ENCODE measurements at places on chromosomes 16 and 17.

GRCh38 chr16:53632526-53632925, 71.1 kb downstream of the RPGRIP1L start:
- no peak for DNase-seq

DNA sequence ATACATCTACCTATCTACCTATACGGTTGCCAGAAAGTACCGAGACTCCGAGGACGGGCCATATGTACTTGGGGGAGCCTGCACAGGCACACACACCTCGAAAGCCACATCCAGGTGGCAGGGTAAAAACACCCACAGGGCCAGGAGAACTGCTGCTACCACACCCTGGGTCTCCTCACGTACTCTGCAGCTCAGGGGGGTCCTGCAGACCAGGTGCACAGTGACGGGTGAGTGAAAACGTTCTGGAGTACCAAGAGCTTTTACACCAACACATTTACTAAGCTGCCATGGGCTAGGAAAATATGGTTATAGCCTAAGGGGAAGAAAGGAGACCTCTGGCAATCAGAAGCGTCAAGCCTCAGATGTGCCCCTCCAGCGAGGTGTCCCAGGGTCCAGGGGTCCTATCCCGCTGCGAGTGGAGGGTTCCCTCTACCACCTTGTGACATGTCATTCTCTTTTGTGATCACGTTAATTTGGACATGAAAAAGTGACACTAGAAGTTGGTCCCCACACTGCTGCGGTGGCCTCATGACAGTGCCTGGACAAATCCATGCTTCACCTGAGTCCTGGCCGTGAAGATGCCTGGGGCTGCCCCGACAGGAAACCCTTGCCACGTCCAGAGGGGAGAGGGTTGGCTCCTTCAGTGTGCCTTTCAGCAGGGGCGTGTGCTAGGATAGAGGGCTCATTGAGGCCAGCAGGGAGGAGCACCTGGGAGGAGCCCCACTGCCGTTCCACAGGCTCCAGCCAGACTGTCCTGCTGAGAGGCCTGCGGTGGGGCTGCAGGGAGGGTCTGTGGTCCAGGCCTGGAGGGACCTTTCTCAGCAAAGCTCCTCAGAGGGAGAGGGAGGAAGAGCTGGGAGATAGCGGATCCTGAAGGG, 1.8 kb downstream of the CANT1 start:
- no peak for DNase-seq

- DNase-seq: no peak
These were observed 2.3 kb downstream of the RBFOX3 start for GRCh38 chr17:79608624-79608959.

DNA sequence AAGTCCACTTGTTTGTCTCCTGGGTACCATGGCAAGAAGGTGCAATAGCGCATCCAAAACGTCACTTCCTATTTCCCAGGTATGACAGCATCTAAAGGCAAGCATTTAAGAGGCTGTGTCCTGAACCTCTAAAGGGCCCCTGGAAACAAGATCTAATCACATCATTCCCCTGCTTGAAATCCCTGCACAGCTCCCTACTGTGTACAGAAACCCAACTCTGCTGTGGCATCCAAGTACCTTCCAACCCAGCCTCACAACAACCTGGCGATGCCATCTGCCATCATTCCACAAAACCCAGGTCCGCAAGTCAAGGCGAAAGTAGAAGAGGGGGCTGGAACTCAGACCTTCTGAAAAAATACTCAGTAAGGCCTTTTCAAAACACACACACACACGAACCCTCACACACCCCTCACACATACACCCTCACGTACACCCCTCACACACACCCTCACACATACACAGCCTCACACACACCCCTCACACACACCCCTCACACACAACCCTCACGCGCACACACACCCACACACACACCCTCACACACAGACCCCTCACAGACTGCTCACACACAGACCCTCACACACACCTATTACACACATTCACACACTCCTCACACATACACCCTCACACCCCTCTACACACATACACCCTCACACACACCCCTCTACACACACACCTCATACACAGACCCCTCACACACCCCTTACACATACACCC, 24.5 kb downstream of the C17orf67 start:
- no peak for DNase-seq

DNA sequence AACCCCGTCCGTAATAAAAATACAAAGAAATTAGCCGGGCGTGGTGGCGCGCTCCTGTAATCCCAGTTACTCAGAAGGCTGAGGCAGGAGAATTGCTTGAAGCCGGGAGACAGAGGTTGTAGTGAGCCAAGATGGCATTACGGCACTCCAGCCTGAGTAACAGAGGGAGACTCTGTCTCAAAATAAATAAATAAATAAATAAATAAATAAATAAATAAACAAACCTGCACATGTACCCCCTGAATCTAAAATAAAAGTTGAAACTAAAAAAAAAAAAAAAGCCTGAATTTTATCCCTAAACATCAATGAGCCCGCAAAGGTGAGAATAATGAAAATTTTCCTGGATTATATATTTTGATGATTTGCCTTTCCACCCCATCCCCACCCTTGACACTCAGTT, 124.7 kb downstream of the CDH11 start:
- no peak for DNase-seq
